ENCODE measurements at places on chromosomes 2 and 18. TPM values are rescaled to one million over a fixed set of nuclear protein-coding genes. Genes with fewer than 3 reads are reported as not detected.

RUFY4 gene
- not detected for total RNA-seq

VWA3B gene
- total RNA-seq = 0.83 TPM

EHD3 gene
- 105 TPM for total RNA-seq

SLC9A4 gene
- total RNA-seq = not detected

SNTG2 gene
- total RNA-seq = 5.3 TPM

CD207 gene
- total RNA-seq = not detected

CRYGC gene
- total RNA-seq = not detected

CRYGD gene
- not detected for total RNA-seq

ABCG8 gene
- total RNA-seq = 1.7 TPM

GPBAR1 gene
- 0.94 TPM for total RNA-seq

CDH20 gene
- total RNA-seq = 31.7 TPM

RAB6C gene
- 5.5 TPM for total RNA-seq

FN1 gene
- total RNA-seq = 187 TPM

PIEZO2 gene
- 43.0 TPM for total RNA-seq

TUBA3D gene
- total RNA-seq = 0.67 TPM

PSTPIP2 gene
- 1.5 TPM for total RNA-seq

NT5C1B gene
- not detected for total RNA-seq

CHN1 gene
- total RNA-seq = 1,329 TPM

SPEG gene
- total RNA-seq = 71.3 TPM

ALLC gene
- not detected for total RNA-seq

OTOS gene
- total RNA-seq = 2.1 TPM

CAPN13 gene
- 3.1 TPM for total RNA-seq

POTEC gene
- total RNA-seq = not detected

CXCR1 gene
- total RNA-seq = 0.82 TPM

BMP10 gene
- not detected for total RNA-seq

CNGA3 gene
- total RNA-seq = 1.1 TPM

LIMS4 gene
- total RNA-seq = 0.46 TPM

HMSD gene
- total RNA-seq = 7.2 TPM

KCNJ13 gene
- total RNA-seq = not detected

C1GALT1C1L gene
- total RNA-seq = 1.9 TPM

Measured in dorsolateral prefrontal cortex (tissue), 122 donors.